ENCODE measurements at places on chromosomes 11 and 22.
A peak's percentile ranks its signal among the peaks of the same experiment; 100 is the strongest.

- DNase-seq, result no peak
Observed at GRCh38 chr11:73271936-73272679, at the start of gene P2RY6. Gene P2RY6 (plus strand): TSS chr11:73272338. CDS start chr11:73296519, 24,181 bp downstream.

DNA sequence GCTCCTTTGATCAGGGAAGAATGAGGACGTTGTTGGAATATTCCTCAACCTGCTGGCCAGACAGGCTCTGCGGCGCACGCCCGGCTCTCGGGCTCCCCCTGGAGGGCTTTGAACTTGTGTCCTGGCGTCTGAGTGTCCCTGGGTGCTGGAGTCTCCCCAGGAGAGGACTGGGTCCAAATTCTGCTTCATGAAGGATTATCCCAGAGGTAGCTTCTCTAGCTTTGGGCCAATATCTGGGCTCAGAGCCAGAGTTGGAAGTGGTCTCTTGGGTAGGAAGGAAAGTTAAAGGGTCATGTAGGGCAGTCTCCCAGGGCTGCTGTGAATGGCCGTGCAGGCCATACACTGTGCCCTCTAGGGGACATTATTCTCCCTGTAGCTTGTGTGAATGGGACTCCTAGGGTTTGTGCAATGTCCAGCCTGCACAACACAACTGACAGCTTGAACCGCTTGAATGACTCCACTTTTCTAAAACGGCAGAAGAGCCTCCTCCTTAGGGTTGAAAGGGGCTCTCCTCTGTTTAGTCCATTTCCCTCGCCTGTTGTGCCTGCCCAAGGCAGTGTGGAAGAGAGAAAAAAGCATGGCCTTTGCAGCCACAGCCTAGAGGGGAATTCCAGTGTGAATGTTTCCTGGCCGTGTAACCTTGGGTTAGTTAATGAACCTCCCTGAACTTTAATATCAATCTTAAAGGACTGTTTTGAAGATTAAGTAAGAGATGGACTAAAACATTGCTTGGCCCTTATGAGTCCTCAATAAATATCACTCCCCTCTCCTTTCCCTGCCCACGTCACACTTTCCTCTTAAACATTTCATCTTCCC is 111.2 kb upstream of the THY1 start:
- no peak for DNase-seq

DNA sequence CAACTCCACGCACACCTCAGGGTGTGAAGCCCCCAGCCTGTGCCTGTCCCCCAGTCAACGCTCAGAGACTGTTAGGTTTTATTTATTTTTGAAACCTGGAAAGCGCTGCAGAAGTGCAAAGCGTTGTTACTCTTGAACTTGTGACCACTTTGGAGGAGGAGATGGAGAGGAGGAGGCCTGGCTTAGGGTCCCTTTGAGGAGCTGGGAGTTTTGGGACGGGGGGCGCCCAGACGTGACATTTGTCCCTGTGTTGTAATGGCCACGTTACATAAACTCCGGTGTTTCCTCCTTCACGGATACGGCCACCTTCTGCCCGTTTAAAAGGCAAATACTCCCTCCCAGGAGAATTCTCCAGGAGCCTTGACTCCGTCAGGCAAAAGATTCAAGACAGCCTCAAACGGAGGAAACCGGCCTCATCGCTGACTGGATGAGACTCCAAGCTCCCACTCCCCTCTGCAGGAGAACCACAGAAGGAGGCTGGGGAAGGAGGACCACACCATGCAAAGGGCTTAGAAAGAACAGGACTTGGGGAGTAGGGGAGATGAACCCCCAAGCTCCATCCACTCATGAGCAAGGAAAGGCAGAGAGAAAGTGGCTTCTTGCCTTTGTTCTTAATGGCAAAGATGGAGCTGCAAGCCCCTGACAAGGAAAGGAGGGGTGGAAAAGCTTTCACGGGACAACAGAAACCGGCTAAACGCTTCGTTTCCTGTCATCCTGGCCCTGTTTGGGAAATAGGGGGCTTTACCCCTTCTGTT is 630 bp downstream of the PIK3IP1 start:
- no peak for DNase-seq

DNA sequence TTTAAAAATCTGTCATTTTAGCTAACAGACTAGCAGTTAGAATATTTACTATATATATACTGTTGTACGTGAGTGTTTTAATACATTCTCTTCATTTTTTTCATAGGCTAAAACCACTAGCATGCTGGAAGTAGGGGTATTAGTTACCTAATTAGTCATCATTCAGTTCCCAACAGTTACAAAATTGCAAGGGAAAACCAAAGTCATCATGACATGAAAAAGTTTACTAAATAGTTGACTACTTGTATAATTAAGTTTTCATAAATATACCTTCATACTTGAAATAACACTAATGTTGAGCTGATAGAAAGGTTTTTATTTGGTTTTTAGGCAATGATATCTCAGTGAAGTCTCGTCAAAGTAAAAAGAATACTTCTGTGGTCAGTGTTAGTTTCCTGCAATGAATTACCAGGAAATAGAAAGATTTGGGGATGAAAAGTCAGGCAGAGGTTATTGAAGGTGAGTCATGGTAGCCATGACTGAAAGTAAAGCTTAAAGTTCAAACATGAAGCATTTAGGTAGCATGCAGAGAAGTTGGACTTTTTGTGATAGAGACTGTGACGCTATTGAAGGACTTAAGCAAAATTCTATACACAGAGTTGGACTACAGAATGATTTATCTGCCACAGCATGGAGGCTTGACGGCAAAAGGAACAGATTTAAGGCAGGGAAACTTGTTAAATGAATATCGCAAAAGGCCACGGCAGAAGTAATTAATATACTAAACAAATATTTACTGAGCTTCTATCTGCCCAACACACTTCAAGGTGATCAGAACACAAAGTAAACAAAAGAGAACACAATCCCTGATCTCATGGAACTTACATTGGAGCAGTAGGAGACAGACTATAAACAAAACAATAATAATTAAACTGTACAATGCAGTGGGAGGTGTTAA is 828.1 kb upstream of the FAT3 start:
- no peak for DNase-seq

- no peak for DNase-seq
Observed at GRCh38 chr22:45503050-45503815, 550 bp downstream of the FBLN1 start.

GRCh38 chr11:110509472-110509871 is 79.7 kb downstream of the FDX1 start:
- DNase-seq, result no peak

DNA sequence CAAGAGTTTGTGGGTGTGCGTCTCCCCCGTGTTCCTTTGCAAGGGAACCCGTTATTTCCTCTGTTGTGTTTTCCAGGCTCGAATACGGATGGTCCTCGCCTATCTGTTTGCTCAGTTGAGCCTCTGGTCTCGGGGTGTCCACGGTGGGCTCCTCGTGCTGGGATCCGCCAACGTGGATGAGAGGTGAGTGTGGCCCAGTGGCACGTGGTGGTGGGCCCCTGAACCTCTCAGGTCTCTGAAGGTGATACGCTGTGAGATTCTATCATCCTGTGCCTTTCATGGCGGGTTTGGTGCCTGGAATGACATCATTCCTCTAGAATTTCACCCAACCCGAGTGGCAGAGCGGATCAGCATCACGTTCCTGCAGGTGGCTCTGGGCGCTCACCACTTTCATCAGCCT is 32.5 kb downstream of the NADSYN1 start:
- no peak for DNase-seq

DNA sequence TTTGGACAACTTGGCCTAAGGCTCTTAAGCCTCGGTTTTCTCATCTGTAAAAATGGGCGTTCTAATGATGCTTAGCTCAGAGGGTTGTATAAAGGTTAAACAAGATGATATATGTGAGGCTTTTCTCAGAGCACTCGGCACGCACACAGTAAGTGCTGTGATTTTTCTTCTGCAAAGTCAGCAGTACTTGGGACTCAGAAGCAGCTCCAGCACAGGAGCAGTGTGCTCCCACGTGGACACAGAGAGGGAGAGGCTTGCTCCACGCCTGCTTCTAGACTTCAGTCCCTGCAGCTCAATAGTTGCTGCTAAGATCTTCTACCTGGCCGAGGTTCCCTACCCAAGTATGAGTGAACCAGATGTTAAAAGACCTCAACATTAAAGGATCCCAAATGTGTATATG is 39.9 kb upstream of the PHF21A start:
- DNase-seq, result no peak

GRCh38 chr11:72482211-72482812 is 48.0 kb upstream of the CLPB start:
- DNase-seq, result peak; percentile 23
